Stimulated activated CD8-positive, alpha-beta memory T cell treated with anti-CD3 and anti-CD28 coated beads, Interleukin-7, amount 100 ng/mL, for 48 hours (primary cell): ENCODE measurements at places on chromosomes 16 and 17.

- no peak for DNase-seq
These were observed 21.3 kb upstream of the HEXD start for GRCh38 chr17:82396601-82397435.

DNA sequence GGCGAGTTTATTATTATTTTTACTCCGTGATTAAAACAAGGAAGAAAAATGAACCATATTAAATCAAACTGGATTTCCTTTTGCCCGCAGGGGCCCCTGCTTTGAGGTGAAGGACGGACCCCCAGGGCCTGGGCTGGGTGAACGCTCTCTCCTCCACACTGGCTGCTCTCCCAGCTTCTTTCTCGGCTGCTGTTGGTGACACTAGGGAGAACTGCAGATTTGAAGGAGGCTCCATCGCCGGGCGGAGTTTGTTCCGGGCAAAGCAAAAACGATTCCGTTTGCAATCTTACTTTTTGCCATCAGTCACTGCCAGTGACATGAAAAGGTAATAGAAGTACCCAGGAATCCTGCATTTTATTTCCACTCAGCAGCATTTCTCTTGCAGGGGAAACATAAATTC is 221.6 kb upstream of the SDK2 start:
- no peak for DNase-seq

GRCh38 chr17:35175638-35176415 is 18.4 kb downstream of the SLC35G3 start:
- DNase-seq = no peak

DNA sequence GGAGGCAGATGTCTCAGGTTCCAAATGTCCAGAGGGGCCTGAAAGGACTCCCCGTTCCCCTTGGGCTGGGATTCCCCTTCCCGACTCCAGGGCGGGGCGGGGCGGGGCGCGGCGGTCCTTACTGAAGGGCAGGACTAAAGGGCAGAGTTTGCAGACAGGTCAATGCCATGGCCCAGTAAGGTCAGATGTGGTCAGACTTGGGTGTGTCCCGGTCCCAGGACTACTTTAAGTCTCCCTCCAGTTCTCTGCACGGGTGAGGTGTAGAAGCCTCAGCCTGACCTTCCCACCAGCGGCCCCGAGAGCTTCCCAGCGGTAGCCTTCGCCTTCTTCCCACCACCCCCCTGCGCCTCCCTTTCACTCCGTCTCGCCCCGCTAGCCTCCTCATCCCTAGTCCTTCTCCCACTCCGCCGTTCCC is 532 bp downstream of the KDM6B start:
- DNase-seq = no peak

DNA sequence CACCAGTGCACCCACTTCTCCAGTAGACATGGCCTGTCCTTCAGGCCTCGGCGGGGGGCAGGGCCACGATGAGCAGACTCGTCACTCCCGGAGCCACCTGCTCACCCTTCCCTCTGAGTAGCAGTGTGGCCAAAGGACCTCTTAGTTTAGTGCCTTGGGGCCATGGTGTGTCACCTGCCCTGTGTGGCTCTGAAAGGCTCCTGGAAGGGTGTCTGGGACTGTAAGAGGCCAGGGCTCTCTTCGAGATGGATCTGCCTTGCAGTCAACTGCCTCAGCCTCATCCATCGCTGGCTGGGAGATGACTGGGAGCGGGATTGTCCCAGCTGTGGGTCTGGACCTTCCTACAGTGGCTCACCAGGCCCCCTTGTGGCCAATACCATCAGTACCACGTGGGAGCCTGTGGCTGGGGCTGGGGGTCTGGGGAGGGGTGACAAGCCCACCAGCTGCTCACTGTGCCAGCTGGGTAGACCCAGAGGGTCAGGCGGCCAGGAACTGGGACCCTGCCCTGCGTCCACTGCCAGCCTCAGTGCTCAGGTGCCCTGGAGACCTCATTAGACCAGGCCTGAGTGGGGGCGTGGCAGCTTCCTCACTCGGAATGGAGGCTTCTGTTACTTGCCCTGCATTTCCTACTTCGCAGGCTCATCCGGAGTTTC is 133.4 kb downstream of the OR1D5 start:
- DNase-seq = no peak

GRCh38 chr17:64291268-64291851 is 28.3 kb upstream of the TEX2 start:
- no peak for DNase-seq

- no peak for DNase-seq
These were observed 155.7 kb upstream of the C17orf78 start for GRCh38 chr17:37219876-37220606.

GRCh38 chr17:15502369-15503112 is 35.1 kb upstream of the CDRT4 start:
- DNase-seq = peak; percentile 63

DNA sequence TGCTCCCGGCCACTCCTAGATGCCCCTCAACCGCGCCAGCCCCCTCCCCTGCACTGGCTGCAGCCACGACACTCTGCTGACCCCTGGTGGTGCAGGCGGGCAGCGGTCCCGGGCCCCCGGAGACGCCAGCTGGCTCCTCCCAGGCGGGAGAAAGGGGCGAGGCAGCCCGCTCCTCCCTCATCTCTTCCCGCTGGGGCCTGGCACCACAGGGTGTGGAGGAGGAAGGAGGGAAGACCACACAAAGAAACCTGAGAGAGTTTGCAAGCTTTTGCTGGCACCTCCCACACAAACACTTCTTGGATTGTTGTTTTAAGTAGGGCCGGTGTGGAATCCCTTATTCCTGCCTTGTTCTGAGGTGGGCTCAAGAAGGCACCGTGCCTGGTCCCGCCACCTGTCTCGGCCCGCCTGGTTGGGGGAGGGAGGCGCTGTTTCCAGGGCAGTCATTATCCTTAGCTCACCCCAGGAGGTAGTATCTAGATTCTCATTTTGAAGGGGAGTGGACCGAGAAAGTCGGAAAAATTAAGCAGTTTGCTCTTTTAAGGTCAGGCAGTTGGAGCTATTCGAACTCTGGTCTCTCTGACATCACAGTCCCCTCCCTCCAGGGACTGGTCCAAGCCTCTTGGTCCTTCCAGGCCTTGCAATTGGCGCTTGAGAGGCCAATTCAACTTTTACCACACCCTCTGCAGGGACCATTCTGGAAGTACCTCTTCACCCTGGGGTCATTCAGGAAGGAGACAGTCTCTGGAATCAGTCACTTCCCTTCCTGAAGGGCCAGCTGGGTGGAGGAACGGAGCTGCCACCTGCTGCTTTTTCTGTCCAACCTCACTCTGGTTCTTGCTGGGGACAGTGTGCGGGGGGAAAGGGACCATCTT is 959 bp upstream of the ANKRD13B start:
- no peak for DNase-seq

DNA sequence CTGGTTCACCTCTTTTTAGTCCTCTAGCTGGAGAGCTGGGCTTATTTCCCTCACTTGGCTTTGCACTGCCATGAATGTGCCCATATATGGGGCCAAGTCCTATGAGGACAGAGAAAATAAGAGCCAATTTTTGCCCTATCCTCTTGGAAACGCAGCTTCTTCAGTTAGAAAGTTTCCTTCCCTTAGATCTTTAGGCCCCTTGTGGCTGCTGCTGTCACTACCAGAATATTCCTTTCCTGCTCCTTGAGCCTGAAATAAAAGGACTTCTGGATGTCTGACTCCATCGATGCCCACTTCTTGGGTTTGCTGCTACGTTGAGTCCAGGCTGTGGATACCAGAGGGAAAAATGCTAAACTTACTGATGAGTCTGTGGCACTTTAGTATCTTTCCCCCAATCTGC is 487.1 kb downstream of the GRIN2A start:
- no peak for DNase-seq

DNA sequence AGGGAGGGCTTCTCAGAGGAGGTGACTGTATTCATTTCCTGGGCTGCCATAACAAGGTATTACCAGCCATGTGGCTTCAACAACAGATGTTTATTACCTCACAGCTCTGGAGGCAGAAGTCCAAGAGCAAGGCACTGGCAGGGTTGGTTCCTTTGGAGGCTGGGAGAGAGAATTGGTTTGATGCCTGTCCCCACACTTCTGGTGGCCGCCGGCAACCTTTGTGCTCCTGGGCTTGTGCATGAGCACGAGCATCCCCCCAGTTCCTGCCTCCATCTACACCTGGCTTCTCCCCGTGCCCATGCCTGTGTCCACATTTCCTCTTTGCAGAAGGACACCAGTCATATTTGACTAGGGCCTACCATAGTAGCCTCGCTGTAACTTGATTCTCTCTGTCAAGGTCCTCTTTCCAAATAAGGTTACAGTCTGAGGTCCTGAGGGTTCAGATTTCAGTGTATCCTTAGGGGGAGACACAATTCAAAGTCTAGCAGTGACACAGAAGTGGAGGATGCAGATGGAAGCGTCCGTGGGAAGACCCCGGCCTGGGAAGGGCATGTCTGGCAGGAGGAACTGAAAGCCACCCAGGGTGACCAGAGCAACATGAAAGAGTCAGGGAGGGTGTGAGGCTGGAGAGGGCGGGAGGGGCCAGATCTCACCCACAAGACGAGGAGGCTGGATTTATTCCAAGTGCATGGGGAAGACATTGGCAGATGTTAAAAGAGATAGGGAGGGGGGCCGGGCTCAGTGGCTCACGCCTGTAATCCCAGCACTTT is 188.2 kb upstream of the HSBP1 start:
- DNase-seq = no peak

DNA sequence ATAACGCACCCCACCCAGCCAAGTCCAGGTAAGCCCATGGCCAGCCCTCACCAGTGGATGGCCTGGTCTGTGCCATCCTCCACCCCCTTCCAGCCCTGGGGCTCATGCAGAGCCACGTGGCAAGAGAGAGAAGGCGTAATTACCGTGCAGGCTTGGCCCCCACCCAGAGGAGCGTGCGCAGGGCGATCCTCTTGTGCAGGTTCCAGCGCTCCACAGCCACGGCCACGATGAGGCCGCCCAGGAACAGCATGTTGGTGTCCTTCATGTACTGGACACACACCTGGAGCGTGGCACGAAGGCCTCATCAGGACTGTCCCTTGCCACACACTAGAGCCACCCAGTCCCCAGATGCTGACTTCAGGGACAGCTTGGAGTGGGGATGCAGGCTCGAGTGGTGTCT is 6.7 kb downstream of the SLC13A5 start:
- no peak for DNase-seq

- DNase-seq = peak; percentile 34
These were observed 2.5 kb upstream of the MT1X start for GRCh38 chr16:56679818-56680217.

- DNase-seq = no peak
These were observed 1.8 kb downstream of the SGF29 start for GRCh38 chr16:28555561-28555960.

DNA sequence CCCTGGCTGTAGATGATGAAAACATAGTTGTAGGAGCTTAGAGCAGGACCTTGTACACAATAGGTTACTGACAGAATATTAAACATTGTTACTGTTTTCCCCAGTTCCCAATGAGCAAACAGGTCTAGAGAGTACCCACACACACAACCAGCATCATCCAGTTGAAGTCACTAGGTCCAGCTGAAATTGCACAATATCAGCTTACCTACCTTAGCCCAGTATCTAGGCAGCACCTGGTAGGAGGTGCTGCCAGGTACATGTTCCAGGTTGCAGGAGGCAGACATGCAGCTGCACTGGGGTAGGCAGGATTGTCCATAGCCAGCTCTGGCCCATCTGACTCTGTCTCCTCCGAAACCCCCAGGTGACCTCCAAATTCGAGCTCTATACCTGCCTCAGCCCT is 1.5 kb upstream of the SYCE1L start:
- no peak for DNase-seq

DNA sequence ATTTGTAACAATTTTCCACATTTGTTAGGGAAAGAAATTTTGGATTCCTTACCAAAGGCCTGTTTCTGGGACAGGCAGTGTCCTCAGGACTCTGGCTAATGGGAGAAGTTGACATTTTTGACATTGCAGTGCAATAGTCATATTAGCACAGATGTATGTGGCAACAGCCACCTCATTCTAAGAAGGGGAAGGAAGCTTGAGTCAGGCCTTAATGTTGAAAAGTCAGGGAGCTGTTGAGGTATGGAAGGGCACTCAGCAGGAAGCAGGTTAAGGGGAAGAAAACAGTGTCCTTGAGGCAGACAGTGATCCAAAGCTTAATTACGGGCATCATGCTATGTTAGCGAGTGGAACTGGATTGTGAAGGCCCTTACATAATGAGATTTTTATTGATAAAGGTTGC is 20.9 kb downstream of the AKTIP start:
- DNase-seq = no peak

DNA sequence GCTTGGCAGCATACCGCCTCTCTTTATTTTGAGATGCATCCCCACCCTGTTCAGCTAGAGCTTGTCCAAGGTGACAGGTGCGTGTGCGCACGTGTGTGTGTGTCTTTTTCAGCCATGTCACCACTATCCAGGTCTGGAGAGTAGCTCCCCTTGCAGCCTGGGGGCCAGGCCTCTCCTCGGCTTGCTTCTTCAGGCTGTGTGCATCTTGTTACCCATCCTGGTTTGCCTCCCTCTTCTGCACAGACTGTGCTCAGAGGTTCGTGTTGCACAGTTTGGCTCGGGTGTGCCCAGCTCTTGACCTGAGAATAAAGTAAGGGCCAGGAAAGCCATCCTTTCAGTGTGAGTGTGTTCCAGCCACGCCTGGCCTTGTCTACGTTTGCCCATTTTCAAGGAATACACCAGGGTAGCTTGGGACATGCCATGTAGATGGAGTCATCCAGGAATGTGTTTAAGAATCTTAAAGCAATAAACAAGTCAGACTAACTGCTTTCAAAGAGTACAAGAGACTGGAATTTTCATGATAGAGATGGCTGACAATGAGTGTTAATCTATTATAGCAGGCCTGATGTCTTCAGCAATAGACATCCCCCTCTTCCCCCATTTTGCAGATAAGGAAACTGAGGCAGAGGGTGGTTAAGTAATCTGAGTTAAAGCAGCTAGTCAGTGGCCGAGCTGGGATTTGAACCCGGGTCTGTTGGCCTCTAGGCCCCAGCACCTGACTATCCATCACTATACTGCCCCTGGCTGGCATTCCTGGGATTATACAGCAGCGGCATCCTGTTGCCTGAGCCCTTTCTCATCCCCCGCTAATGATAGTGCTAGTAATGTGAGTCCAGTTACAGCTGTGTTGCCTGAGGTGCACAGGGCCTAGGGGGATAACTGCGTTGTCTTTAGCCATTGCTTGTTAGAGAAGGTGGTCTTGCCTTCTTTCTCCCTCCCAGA is 77.9 kb downstream of the KSR1 start:
- DNase-seq = no peak

GRCh38 chr17:78144147-78144719 is 2.0 kb upstream of the C17orf99 start:
- no peak for DNase-seq

DNA sequence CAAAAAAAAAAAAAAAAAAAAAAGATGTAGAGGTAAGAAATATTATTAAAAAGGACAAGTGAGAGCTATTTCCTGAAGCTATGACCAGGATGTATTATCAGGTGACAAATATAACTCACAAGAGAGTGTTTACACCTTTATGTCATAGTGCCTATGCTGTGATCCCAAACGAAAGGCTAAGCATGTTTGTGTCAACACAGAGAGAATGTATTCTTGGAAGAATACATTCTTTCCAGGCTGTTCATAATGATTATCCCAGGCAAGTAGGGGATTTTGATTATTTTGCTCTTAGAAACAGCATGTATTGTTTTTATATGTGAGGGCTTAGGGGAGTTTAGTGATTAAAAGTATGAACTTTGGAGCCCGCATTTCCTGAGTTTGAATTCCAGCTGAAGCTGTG is 175.0 kb downstream of the SPECC1 start:
- DNase-seq = no peak

GRCh38 chr16:1920727-1921171 is 2.5 kb upstream of the HS3ST6 start:
- no peak for DNase-seq

- no peak for DNase-seq
These were observed 11.3 kb upstream of the UBALD2 start for GRCh38 chr17:76253841-76254240.
